ENCODE measurements at places on chromosomes 12 and 14.

- DNase-seq, result no peak
Measured at GRCh38 chr12:28440081-28440608, 249.9 kb downstream of the CCDC91 start.

DNA sequence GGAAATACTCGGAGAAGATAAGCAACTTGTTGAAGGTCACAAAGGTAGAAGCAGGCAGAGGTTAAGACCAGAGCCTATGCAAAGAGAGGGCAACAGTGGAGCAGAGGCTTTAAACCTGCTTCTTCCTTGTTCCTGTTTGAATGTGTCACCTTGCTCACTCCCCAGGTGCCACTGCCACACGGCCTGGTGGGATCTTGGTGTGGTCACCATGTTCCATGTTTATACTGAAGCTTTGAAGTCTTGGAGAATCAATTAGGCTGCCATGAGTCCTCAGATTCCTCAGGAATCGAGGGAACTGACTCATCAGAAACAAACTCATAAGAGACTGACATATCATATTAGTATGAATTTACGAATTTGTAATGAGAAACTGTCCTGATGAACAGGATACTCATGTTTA, 46.8 kb downstream of the IQSEC3 start:
- no peak for DNase-seq

DNA sequence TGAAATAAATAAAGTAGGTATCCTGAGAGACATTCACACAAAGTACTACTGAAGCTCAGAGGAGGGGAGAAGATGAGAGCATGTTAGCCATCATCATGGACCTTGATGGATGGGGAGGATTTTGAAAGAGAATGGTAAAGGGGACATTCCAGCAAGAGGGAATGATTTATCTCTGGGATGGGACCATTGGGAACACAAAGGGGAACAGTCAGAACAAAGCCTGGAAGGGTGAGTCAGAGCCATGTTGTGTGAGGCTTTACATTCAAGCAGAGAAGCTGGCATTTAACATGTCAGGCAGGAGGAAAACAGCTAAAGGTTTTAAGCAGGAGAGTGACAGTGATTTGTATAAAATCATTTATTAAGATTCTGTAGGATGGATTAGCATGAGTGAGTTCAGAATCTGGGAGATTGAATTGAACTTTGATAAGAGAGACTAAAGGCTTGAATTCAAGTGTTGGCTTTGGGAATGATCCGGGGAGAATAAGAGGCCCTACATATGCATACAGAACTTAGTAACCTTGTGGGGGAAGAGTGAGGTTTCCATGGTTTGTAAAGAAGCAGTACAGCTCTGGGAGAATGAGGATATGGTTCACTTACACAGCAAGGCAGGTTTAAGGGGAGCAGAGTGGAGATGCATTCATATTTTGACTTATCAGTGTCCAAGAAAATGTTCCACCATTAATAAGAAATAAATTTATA, 174.4 kb downstream of the SYT10 start:
- no peak for DNase-seq

- DNase-seq, result no peak
Measured at GRCh38 chr14:29900609-29901350, 26.9 kb downstream of the PRKD1 start.

DNA sequence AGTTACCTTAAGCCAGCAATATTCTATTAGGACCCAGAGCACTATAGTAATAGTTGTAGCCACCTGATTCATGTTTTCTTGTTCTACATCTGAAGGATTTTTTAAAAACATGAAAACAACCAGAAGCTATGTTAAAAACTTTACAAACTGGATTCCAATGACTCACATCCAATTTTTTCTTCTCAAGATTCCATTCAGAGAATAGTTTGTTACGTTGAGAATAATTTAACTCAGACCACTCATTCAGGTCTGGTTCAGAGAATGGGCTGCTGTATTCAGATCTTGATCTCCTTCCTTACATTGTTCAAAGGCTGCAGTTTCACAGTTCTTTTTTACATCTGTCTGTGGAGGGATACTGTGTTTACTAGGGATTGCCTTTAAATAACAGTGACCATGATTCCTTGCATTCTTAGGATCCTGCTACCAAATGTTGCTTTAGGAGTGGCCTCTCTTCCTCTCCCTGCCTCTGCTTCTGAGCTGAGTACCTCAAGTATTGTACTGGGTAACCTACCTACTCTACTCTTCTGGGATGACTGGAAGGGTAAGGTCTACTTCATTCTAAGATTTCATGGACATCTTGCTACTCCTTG, 448.0 kb upstream of the FBXO33 start:
- no peak for DNase-seq

DNA sequence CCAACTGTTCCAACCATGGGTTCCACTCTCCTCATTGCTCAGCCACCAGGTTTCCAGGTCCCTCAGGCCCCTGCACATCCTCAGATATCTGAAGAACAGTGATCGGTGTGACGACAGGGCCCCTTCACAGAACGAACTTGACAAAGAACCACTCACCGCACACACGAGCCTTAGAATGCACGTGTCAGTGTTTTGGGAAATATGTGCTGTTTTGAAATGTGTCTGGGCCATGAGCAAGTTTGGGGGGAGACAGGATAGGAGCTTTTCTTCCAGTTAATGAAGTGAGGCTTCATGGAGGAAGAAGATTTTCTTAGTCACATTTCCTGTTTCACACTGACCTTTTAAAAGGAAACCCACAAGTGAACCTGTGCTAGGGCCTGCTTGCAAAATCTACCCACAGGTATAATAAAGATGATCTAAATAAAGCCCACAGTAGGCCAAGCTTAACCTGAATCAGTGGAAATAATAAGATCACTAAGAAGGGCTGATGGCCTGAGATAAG, 58.6 kb downstream of the ZFP36L1 start:
- DNase-seq, result no peak

DNA sequence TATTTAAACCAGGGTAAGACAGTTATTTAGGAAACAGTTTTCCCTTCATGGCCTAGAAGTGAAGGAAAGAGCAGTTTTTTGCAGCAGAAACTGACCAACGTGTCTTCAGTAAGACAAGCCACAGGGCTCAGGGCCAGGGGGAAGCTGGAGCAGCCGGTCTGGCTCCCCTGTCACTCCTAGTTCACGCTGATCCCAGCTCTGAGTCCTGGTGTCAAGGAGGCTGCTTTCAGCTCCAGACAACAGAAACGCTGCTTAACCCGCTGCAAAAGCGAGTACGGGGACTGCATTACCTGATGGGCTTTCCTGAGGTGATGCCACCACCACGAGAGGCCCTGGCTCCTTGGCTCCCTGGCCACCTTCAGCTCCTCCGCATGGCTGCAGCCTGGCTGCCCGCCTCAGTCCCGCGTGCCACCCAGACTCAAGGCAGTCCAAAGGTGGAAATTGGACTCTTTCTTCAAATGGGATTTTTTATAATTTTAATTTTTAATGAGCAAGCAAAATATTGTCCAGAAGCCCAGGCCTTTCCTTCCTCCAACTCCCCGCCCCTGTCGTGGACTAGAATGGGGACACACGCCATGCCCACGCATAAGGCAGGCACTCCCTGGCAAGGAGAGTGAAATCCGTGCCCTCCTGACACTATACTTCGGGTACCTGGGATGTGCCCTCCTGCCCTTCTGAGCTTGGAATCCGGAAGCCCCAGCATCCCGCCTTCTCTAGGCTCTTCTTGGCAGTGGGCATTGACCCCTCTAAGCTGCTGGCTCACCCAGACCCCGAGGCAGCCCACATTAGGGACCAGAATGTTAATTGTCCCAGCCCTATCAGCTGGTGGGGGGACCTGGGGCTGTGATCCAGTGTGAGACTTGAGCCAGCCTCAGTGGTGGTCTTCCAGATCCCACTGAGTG, 85.0 kb downstream of the PAPOLA start:
- DNase-seq, result peak; percentile 82

DNA sequence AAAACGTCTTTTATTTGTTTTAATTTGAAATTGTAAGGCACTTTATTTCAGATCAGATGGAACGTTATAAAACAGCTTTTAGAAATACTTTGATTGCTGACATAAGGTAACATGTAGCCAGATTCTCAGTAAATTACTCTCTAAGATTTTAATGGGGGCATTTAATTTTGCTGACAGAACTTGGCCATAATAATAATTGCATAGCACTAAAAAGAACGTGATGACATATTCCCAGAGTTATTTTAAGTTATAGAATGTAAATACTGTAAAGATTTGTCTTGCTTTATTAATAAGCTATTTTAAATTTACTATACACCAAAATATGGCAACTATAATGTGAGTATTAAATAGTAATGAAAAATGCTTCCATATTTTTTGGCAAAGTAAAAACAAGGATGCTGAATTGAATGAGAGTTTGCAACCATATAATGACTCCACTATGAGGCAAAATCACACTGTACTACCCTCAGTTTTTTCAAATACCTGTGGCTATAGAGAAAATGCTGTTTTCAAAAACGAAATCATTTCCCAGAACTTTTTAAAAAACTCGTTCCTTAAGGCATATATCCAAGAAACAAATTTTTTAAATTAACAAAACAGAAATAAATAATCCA, 876 bp downstream of the LUM start:
- DNase-seq, result no peak

DNA sequence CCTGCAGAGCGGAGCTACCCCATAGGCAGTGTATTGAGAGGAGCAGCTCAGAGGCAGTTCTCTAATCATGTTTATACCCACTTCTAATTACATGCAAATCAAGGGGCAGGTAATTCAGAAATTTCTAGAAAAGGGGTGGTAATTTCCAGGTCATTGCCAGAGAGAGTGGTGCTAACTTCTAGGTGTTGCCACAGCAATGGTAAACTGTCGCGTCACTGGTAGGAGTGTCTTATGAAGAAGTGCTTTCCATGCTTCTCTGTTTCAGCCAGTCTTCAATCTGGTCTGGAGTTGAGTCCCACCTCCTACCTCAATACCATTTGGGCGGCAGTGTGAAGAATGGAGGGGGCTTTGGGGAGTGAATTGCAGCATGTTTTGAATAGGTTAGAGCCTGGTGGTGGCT, 8.5 kb upstream of the AMN1 start:
- DNase-seq, result no peak

DNA sequence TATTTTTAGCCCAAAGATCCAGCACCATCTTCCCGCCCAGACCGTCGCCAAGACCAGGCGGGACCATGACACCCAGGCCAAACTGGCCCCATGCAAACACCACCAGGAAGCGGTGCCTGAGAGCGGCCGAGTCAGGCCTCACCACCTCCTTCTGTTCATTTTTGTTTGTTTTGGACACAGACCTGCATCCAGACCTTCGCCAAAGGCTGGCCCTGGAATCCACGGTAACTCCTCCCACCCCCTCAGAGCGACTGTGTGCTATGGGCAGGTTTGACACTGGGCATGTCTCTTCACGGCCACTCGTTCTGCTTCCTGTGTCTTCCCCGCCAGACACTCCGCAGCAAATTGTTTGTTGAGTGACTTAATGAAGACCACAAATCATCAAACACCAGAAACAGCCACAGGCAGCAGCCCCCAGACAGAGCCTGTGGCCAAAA, 47.1 kb downstream of the NCOR2 start:
- DNase-seq, result no peak

GRCh38 chr14:91841065-91841464, 26.3 kb downstream of the TC2N start:
- no peak for DNase-seq

DNA sequence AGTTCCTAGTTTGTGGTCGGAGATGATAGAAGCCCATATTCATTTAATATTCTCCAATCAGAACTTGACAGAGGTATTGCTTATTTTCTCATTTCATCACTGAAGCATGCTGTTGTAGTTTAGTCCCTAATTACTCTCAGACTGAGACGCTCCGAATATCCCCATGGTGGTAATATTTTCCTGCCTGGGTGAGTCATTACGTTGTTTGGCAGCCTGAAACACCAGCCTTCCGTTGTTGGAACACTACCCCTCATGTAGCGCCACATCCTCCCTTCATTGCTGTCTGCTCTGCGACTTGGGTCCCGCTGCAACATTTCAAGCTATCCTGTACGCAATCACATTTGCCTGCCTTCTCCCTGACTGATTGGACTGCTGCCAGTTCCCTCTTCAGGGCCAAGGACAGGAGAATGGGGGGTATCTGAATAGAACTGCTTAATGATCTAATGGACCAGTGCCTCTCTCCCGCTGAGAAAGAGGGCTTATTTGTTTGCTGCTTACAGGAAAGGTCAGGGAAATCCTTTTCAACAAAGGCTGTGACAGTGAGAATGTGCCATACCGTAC, 369.1 kb downstream of the NPAS3 start:
- DNase-seq, result peak; percentile 26

DNA sequence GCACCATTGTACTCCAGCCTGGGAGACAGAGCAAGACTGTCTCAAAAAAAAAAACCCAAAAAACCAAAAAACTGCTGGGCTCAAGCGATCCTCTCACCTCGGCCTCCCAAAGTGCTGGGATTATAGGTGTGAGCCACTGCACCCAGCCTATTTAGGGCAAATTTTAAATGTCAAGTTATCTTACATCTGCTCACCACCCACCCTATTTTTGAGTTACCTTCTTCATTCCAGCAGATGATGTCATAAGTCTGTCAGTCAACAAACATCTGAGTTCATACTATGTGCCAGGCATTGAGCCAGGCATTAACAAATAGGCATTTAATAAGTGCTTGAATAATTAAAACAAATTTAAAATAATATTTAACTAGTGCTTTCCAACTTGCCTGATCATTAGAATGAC, 21.5 kb downstream of the BATF start:
- DNase-seq, result no peak

GRCh38 chr12:74514098-74514872, 23.4 kb upstream of the ATXN7L3B start:
- no peak for DNase-seq

GRCh38 chr14:36863271-36863670, 201.6 kb downstream of the PAX9 start:
- DNase-seq, result no peak

DNA sequence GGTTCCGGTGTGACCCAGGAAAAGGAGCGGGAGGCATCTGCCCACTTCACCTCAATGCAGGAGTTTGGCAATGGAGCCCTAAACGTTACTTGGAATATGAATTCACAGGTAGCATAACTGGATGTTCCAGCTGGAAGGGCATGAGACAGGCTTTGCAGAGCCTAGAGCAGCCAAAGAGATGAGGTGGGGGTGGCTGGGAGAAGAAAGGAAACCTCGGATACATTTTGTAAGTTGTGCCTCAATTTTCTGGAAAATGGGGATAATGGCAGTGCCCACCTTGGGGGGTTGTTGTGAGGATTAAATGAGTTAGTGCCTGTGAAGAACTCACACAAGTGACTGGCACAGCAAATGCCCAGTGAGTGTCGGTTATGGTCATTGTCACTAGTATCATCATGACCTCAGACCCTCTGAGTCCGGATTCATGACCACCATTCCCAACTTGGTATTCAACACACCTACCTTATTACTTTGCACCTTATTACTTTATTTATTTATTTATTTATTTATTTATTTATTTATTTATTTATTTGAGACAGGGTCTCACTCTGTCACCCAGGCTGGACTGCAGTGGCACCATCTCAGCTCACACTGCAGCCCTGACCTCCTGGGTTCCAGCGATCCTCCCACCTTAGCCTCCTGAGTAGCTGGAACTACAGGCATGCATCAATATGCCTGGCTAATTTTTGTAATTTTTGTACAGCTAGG, 56.0 kb downstream of the CLMN start:
- peak; percentile 45 for DNase-seq

- no peak for DNase-seq
Measured at GRCh38 chr12:62210422-62210821, 49.8 kb upstream of the USP15 start.
